ENCODE measurements at places on chromosomes 4 and X. TPM values are rescaled to one million over a fixed set of nuclear protein-coding genes. Genes with fewer than 3 reads are reported as not detected.
A peak's percentile ranks its signal among the peaks of the same experiment; 100 is the strongest.

- DNase-seq, result no peak
Observed at GRCh38 chrX:69000877-69001276, 164.4 kb downstream of the PJA1 start.

DNA sequence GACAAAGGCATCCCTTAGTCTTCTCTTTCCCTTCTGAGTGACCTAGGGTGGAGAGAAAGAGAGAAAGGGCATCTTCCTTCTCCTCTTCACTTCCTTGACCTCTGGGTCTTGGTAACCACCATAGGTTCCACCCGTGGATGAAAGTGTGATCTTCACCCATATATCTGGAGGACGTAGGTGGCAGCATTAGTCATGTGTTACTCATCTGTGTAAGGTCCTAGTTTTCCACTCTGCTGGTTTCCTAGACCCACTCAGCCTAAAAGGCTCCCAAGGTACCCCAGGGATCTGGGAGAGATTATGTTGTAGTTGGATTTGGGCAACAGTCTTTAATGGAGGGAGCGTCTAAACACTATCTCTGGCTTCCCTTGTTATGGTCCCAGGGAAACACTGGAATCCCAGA is 45.5 kb upstream of the RAB9B start:
- DNase-seq, result no peak

GRCh38 chr4:177047070-177047850 is 254.5 kb upstream of the VEGFC start:
- DNase-seq, result peak; percentile 47

DNA sequence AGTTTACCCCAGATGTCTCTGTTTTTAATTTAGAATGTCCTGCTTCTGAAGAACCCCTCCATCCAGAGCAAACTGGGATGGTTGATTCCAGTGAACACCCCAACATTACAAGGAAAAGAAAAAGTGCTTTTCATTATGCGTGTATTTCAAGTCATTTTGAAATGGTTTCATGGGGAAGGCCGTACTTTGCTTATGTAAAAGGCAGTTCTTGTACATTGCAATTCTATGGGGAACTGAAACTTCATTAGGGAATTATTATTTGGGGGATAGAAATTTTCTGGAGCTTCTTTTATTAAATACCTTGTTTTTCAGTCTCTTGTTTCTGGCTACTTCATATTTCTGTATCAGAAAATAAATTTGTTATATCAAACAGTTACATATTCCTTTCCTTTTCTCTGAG is 96.9 kb upstream of the ZNF518B start:
- no peak for DNase-seq

DNA sequence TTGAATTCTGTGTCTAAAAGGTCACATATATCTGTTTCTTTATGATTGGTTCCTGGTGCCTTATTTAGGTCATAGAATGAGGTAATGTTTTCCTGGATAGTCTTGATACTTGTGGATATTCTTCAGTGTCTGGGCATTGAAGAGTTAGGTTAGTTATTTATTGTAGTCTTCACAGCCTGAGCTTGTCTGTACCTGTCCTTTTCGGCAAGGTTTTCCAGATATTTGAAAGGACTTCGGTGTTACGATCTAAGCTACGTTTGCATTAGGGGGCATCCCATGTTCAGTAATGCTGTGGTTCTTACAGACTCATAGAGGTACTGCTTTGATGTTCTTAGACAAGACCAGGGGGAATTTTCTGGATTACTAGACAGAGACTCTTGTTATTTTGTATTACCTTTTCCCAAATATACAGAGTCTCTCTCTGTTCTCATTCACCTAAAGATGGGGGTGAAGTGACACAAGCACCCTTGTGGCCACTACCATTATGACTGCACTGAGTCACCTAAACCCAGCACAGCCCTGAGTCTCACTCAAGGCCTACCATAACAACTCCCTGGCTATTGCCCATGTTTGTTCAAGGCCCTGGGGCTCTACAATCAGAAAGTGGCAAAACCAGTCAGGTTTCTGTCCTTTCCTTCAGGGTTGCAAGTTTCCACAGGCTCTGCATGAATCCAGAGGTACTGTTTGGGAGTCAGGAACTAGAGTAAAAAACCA is 30.1 kb upstream of the CYSLTR1 start:
- no peak for DNase-seq

- no peak for DNase-seq
Observed at GRCh38 chr4:67480810-67481209, 64.5 kb downstream of the CENPC start.

- DNase-seq, result no peak
Observed at GRCh38 chr4:143481361-143481760, 32.1 kb upstream of the SMARCA5 start.

GRCh38 chrX:42695800-42696358 is 82.1 kb downstream of the PPP1R2C start:
- DNase-seq, result no peak

- no peak for DNase-seq
Observed at GRCh38 chrX:152901816-152902501, 4.1 kb downstream of the ZNF185 start.

- no peak for DNase-seq
Observed at GRCh38 chr4:28469387-28469786, 1608.7 kb downstream of the STIM2 start.

The ODAPH gene
- not detected for total RNA-seq

The SYTL5 gene
- not detected for total RNA-seq

The MAB21L2 gene
- 0.11 TPM for total RNA-seq

Data from Right ventricle myocardium superior (tissue), 1 donor.